SHP77 (cell line): ENCODE measurements at places on chromosomes 11 and 22.
A peak's percentile ranks its signal among the peaks of the same experiment; 100 is the strongest.

GRCh38 chr11:69525516-69526452, 44.3 kb downstream of the LINC01488 start:
- DNase-seq = no peak

DNA sequence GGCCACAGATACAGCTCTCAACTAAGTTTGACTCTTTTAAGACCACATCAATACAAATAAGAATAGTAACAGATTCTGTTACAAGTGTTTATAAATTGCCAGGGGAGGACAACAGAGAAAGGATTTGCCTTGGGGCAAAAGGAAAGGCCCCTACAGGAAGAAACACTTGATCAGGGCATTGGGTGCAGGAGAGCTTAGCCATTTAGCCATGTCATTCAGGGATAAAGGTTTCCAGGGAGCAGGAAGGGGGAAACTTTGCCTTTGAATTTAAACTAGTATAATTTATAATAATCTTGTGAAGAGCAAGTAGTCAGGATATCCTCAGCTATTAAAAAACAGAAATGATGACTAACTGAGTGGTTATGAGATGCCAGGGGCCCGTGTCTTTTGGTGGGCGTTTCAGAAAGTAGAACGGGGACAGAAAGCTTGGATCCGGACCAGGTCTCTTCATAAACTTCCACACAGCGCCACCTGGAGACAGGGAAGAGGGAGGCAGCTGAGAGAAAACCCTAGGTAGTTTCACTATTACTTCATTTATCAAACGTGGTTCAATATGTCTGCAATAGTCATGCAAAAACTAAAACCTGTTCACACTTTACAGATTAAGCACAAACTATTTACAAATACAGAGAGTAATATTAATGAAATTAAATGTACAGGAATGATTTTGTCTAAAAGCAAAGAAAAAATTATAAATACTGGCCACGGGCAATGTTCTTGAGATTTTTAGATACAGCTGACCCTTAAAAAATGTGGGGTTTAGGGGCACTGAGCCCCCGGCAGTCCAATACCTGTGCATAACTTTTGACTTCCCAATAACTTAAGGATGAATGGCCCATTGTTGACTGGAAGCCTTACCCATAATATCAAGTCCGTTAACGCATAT, 11.0 kb upstream of the SLC5A4 start:
- DNase-seq = peak; percentile 68

DNA sequence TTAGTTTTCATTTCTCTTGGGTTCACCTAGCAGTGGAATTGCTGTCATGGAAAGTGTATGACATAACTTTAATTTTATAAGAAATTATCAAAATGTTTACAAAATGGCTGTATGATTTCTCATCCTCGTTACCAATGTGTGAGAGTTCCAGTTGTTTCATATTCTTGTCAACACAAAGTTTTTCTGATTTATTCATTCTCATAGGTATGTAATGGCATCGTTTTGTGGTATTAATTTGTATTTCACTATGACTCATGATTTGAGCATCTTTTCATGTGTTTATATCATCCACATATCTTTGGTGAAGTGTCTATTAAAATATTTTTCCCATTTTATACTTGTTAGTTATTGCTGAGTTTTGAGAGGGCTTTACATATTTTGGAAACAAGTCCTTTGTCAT, 5.5 kb downstream of the FAM111B start:
- DNase-seq = no peak

- no peak for DNase-seq
Observed at GRCh38 chr11:11901929-11902328, 60.2 kb downstream of the USP47 start.

GRCh38 chr22:37464181-37464580, 22.0 kb downstream of the MFNG start:
- no peak for DNase-seq

- DNase-seq = no peak
Observed at GRCh38 chr11:36703055-36703404, 105.0 kb upstream of the RAG2 start.

GRCh38 chr11:78662811-78663210, 88.1 kb upstream of the NARS2 start:
- no peak for DNase-seq

- no peak for DNase-seq
Observed at GRCh38 chr11:43282607-43283440, 29.0 kb upstream of the API5 start.

DNA sequence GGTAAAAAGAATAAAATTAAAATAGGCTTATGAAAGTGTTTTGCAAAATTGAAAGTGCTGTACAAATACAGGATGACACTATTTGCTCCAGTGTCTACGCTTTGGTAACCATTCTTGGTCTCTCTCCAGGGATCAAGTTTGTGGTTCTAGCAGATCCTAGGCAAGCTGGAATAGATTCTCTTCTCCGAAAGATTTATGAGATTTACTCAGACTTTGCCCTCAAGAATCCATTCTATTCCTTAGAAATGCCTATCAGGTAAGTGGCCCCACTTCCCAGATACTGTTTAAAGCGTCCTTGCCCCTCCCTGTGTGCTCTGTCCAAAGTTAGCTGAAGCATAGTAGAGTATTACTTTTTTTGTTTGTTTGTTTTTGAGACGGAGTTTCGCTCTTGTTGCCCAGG, 3.1 kb downstream of the TRAPPC4 start:
- DNase-seq = no peak

DNA sequence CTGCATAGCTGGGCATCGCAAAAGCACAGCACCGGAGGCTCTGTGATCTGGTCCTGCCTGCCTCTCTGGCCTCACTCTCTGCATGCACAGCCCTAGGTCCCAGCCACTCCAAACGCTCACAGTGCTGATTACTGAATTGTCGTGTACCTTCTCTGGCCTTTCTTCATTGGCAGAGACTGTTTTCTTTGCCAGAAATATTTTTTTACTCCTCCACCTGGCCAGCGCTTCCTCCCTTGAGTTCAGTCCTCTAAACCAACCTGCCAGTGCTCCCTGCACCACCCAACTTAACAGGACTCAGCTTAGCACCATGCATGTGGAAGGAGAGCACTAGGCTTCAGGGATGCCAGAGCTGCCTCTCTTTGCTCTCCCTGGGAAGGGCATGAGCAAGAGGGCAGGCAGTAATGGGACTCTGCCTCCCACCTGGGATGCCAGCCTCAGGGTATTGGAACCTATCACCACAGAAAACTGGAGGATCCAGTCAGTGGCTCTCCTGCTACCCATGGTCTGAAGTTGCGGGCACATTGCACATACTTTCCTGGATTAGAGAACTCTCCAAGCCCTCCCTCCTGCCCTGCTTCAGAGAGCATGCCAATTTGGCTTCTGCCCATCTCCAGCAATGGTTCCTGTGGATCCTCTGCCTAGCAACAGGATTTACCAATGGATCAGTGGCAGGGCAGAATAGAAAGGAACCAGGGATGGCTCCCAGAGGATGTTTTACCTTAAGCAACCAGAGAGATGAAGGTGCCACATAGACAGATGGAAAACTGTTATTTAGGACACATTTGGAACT, 37.0 kb upstream of the GNAZ start:
- DNase-seq = no peak

DNA sequence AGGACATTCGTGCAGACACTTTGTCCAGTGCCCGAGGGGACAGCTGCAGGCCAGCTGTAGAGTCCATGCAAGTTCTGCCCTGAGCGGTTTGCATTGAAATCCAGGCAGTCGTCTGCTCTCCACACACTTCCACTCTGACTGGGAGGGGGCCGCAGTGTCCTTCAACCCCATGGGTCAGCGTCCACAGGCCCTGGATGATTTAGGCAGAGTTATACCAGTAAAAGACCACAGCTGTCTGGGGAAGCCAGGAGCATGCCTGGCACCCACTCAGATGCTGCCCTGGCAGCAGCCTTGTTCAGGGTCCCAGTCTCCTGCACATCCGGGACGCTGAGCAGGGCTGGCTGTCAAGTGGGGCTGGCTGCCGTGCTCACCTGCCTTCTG, 26.5 kb downstream of the KRTAP5-5 start:
- DNase-seq = no peak

DNA sequence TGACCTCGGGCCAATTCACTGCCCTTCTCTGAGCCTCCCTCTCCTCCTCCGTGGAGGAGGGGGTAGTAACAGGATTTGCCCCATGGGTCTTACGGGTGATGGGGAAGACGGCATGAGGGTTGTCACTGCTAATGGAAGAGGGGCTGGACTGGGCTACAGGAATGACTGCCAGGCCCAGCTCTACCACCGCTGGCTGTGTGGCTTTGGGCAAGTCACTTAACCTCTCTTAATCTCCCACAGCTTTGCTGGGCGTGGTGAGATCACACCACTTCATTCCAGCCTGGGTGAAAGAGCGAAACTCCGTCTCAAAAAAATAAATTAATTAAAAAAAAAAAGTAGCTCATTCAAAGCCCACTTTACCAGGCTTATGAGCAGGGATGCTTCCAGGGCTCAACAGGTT, 2.8 kb downstream of the SYT12 start:
- DNase-seq = no peak

- no peak for DNase-seq
Observed at GRCh38 chr22:48796310-48797015, 1031.2 kb downstream of the BRD1 start.

- no peak for DNase-seq
Observed at GRCh38 chr11:8086571-8086970, 5.6 kb downstream of the TUB start.

GRCh38 chr22:44191036-44191454, 10.3 kb downstream of the PARVG start:
- no peak for DNase-seq

- DNase-seq = no peak
Observed at GRCh38 chr11:112975051-112975450, 13.8 kb downstream of the NCAM1 start.

- no peak for DNase-seq
Observed at GRCh38 chr11:17979770-17980371, 33.0 kb downstream of the SERGEF start.

GRCh38 chr11:67609316-67609715, 2.6 kb downstream of the NDUFV1 start:
- no peak for DNase-seq

GRCh38 chr11:92663539-92663938, 305.9 kb upstream of the MTNR1B start:
- no peak for DNase-seq

GRCh38 chr22:37562049-37562875, 2.0 kb downstream of the CDC42EP1 start:
- DNase-seq = no peak

- DNase-seq = no peak
Observed at GRCh38 chr11:39365809-39366436, 2093.5 kb downstream of the LRRC4C start.

DNA sequence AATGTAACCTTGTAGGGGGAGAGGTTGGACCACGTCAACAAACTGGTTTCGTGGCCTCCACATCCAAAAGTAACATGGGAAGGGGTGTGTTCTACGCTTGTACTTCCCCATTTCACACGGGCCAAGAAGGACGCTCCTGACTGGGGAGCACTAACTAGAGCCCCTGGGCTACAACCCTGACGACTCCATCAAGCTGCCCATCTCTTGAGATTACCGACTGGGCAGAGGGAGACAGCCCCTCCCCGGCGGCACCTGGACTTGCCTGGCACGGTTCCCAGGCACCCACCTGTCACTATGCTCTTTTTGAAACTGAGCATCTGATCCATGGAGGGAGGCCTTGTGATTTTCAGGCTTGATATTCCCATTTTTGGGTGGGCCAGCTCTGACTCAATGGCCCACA, 68.5 kb downstream of the SHANK2 start:
- DNase-seq = peak; percentile 7

DNA sequence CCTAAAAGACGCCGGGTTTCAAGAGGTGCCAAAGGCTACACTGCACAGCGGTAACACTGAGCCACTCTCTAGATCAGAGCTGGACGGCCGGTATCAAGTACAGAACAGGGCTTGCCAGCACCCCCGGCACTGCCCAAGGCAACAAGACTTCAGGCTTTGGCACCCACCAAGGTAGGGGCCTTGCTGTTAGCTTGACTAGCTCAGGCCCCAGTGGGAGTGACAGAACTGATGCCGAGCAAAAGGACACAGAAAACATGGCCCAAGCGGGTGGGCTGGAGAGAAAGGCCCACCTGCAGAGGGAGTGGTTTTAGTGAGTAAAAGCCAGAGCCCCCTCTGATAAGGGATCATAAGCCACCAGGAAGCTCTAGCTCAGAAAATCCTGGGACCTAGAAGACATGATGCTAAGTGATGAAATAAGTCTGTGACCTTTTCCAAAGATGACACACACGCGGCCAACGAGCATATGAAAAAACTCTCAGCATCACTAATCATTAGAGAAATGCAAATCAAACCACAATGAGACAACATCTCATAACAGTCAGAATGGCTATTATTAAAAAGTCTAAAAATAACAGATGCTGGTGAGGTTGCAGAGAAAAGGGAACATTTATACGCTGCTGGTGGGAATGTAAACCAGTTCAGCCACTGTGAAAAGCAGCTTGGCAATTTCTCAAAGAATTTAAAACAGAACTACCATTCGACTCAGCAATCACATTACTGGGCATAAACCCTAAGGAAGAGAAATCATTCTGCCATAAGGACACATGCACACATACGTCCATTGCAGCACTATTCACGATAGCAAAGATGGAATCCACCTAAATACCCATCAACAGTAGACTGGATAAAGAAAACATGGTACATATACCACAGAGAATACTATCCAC, 12.9 kb downstream of the EHD1 start:
- no peak for DNase-seq

GRCh38 chr11:83725269-83725560, 439.0 kb upstream of the CCDC90B start:
- DNase-seq = no peak

DNA sequence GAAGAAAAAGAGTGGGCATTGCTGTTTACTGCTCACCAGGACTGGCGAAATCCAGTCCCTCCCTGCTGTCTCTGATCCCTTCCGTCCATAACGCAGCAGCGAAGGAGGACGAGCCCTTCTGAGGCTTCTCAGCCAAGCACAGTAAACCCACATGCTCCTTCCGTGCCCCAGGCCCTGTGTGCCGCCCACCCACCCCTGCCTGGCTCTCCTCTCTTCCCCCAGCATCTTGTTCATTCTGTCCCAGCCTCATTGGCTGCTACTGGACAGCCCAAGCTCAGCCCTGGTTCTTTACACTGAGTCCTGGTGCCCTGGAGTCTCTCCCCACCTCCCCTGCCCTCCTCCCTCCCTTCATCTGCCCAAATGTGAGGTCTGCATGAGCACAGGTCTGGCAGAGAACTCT, 559.7 kb downstream of the BRD1 start:
- no peak for DNase-seq

- no peak for DNase-seq
Observed at GRCh38 chr11:95282291-95282751, 51.3 kb upstream of the SESN3 start.

DNA sequence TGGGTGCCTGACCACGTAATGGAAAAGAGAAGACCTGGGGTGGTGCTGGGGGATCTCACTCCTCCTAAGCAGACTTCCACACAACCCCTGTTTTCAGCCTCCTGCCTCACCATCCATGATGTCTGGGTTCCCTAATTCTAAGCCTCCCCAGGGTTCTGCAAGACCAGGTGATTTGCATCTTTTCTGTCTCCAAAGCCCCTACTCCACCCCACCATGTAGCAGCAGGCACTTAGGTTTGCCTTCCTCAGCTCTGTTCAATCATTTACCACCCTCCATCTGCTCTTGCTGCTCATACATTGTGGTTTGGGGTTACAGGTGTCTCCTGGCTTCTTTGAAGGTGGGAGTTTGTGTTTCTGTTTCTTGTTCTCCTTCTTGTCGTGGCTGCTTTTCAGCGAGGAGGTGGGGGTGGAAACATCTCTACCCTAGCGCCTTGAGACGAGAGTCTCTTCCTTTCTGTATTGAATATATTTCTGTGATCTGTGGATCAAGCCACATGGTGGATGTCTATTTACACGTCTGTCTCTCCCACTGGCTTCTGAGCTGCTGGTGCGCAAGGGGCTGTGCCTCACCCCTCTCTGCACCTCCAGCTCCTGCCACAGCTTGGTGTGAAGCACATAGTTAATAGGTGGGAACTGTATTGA, 6.6 kb upstream of the SSTR3 start:
- no peak for DNase-seq

GRCh38 chr11:130085671-130086290, 16.1 kb downstream of the APLP2 start:
- no peak for DNase-seq
